ENCODE measurements at places on chromosomes 16 and 17.

DNA sequence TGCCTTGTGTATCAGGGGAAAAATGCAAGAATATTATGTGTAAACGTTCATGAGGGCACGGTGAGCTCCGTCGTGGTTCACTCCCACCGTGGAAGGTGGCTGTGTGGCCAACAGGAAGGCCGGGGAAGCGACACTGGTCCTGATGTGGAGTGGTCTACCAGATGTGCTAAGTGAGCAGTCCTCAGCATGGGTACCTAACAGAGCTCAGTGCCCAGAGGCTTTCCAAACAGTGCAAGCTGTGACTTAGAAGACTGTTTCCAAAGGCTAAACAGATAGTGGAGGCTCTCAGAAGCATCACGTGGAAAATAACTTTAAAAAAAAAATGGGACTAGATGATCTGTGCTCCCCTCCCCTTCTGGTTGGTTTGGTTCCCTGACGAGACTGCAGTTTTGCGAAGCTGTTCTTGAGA, 199.3 kb upstream of the CHMP6 start:
- no peak for DNase-seq

DNA sequence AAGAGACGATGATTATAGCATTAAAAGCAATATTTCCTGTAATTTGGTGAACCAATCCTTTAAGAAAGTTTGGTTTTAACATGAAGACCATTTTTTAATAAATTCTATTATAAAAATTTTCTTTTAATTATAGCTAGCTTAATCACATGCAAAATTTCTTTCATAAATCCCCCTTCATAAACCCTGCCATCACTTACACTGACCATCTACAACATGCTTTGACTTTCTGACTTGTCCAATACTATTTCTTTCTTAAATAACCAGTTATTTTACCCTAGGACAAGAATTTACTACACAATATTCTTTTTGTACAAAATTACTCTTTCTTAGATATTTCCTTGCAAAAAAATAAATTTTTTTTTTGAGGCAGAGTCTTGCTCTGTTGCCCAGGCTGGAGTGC, 1334.8 kb downstream of the CDH11 start:
- DNase-seq: no peak

DNA sequence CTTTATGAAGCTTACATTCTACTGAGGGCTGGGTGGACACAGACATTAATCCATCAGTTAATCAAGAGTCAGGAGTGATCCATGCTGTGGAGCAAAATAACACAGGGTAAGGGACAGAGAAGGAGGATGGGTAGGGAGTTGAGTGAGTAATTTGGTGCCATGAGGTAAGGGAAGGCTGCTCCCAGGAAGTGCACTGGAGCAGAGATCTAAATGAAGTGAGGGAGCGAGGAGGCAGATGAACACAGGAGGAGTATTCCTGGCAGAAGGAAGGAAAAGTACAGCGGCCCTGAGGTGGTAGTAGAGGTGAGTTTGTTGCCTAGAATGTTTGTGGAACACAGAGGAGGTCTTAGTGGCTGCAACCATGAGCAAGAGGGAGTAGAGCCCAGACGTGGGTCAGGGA, 34.8 kb downstream of the ASIC2 start:
- DNase-seq: no peak

DNA sequence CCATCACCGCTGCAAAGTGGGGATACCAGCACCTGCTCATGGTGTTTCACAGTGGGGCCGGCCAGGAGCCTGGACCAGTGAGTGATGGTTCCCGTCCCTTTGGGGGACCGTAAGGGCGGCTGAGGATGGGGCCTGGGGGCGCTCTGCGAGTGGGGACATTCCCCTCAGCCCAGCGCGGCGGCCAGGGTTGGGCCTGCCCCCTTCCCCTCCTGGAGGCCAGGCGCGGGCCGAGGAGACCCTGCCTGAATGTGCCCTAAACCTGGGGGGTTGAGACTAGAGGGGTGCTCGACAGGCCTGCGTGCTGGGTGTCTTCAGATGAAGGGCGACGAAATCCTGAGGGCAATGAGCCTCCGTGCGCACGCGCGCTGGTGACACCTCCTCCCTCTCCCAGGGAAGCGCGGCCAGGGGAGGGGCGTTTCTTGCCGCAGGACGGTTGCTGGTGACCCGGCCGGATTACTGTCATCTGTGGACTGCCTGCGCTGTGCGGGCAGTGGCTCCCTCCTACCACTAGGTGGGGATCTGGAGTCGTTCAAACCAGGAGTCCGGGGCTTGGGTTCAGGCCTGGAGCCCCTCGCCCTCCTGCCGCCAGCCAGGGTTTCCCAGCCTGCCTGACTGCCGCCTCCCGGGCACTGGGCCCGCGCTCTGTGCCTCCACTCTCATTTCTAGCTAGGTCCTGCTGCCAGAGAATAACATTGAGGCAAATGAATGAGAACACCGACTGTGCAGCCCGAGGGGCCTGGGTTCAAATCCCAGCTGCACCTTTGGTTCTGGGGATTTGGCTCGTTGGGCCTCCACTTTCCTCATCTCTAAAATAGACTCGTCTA, 17.1 kb downstream of the TBX2 start:
- peak; percentile 47 for DNase-seq

DNA sequence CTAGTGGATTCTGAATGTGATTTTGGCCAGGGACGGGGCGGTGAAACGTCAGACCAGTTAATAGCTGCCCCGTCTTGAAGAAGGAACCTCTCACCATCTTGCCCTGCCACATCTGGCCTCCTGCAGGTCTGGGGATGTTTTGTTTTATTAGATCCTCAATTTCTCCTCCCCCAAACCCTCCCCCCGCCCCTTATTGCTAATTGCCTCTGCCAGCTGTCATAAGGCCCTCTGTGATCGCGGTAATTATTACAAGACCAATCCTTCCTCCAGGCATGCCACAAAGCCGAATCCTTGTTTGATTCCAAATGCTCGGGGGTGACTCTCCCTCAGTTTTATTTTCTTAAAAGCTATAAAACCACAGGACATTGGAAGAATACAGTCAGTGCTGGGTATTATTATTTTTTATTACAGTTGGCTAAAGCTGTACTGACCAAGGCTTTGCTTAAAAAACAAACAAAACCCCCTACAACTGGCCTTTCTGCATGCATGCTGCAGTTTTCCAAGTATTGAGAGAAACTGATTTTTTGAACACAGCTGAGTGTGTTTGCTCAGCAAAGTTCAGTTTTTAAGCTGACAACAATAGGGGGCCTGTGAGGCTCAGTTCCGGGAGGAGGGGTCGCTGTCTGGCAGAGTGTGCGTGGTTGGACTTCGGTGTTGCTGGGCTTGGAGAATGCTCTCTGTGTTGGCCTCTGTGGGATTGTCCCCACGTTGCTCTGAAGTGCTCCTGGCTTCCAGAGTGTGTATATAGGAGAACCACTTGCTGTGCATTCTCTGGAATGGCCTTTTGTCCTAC, 1.7 kb downstream of the KSR1 start:
- no peak for DNase-seq

GRCh38 chr17:28549236-28550132, 2.9 kb downstream of the UNC119 start:
- DNase-seq: peak; percentile 31

- DNase-seq: no peak
Observed at GRCh38 chr17:1977583-1978395, 47.3 kb downstream of the RTN4RL1 start.

DNA sequence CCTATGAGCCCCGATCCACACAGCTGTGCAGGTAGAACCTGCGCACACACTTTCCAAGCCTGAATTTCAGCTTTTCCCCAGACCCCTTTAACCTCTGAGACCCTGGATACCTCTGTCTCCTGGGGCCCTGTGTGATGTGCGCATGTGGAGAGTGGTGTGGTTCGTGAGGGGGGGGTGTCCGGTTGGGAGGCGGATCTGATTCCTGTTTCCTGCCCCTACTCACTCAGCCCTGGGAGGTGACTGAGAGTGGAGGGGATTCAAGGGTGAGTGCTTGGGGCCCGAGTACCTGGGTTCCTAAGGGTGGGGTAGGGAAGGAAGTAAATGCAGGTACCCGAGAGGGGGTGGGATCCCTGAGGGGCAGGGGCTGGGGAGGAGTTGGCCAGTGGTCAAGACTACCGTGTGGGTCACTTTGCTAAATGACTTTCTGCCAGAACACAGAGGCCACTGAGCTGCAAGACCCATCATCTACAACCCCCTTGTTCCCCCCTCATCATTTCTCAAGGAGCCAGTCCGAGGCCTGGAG, 621 bp downstream of the ARHGEF15 start:
- no peak for DNase-seq

- DNase-seq: no peak
Observed at GRCh38 chr16:54673313-54673712, 257.4 kb upstream of the IRX5 start.

DNA sequence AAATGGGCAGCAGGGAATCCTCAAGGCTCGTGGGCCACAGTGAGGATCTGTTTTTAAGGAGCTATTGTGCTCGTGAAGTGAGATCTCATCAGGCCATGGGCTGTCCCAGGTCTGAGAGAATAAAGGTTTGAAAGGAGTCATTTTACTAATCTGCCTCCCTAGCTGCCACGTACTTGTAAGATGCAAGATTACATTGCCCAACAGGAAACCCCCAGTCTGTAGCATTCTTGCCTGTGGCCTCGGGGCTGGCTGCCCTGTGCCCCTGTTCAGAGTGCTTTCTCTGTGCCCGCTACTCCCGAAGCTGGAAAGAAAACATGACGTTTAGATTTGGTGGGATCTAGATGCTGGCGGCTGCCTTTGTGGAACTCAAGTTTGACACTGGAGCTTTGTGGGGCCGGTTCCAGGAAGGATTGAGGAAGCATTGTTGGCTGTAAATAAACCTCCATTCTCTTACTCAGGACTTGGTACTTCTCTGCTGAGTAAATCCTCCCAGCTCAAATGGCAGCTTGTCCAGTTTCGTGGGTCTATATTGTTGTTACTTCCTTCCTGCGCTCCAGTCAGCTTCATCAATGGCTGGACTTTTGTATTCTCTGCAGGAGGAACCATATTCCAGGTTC, 21.2 kb downstream of the SAP30BP start:
- DNase-seq: no peak

DNA sequence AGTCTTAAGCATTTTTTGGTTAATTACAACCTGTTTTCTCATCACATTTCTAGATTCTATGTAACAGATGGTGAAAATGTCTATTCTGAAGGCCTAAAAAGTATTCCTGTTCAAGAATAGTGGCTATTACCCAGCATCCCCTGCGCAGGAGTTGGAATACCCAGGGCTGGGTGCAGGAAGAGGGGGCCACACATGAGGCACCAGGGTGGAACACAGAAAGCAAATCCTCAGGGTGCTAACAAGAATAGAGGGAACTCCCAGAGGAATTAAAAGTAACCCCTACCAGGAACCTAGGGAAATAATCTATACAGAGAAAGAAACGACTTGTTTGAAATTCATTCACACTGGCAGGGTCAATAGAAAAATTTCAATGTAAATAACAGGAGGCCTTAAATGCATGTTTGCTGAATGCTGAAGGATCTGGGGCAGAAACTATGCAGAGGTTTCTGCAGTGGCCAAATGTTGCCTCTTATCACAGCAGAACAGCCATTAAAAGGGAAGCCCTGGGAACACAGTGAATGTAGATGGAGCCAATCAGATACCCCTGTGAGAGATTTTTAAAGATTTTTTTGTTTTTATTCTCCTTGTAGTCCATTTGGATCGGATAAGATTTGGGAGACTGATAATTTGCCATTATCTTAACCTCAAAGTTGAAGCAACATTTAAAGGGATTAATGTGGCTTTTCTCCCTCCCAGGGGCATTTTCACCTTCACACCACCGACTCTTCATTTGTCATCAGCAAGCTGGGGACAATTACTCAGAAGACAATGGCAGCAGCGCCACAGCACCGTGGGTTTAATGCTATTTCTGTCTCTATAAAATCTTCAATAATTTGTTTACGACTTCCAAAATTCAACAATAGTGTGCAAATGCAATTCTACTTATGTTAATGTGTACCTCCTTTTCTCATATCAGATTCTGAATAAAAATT, 196.0 kb upstream of the PSMD7 start:
- no peak for DNase-seq

- no peak for DNase-seq
Observed at GRCh38 chr17:27888945-27889344, 4.2 kb downstream of the LYRM9 start.

DNA sequence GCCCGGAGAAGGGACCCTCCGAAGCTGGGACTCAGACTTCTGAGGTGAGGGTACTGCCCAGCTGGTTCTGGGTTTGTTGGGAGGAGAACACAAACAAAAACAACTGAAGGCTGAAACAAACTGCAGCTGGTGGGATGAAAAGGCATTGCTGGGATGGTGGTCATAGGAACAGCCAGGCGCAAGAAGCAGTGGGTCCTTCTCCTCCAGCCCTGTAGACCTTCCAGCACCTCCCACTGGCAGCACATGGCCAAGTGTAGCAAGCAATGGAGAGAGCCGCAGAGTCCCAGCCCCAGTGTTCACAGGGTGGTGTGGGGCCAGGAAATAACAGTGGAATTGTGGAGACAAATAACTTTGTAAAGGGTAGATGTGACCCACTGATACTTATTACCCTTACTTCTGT, 48.7 kb upstream of the FOXJ1 start:
- no peak for DNase-seq

DNA sequence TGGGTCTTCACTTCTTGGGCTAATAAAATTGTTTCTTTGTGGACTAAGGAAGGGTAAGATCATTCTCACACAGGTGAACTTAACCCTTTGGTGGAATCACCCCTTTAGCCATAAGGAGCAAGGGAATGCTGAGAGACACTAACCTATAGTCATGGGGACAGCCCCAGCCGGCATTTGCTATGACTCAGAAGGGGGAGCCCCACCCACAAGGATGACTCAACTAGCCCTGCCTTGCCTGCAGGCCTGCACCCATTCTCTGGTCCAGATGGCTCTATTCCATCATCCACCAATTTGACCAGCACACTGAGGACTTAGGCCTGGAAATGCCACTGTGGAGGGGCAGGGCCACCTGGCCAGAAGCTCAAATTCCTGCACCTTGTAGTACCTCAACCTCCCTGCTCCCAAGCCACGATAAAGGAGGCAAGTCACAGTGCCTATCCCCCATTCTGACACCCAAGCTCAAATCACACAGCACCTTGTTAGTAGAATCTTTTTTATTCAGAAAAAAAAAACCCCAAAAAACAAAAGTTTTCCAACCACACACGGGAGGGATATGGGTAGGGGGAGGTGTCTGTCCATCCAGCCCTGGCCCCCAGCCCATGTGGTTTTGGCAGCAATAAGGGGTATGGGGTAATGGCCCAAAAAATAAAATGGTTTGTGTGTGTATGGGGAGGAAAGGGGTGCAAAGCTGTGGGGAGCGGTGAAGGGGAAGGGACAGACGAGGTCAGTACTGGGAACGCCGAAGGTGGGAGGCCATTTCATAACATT, 3.0 kb downstream of the PFN1 start:
- peak; percentile 83 for DNase-seq

GRCh38 chr17:2974347-2974746, 89.1 kb downstream of the OR1D5 start:
- DNase-seq: no peak

- no peak for DNase-seq
Observed at GRCh38 chr16:87575027-87575804, 27.1 kb upstream of the JPH3 start.

- no peak for DNase-seq
Observed at GRCh38 chr17:29194669-29195068, 14.5 kb upstream of the MYO18A start.

GRCh38 chr17:3896968-3897235, 4.0 kb upstream of the CAMKK1 start:
- no peak for DNase-seq

GRCh38 chr17:1931844-1932579, 93.1 kb downstream of the RTN4RL1 start:
- DNase-seq: no peak
